ENCODE measurements at places on chromosomes 11 and 22.

DNA sequence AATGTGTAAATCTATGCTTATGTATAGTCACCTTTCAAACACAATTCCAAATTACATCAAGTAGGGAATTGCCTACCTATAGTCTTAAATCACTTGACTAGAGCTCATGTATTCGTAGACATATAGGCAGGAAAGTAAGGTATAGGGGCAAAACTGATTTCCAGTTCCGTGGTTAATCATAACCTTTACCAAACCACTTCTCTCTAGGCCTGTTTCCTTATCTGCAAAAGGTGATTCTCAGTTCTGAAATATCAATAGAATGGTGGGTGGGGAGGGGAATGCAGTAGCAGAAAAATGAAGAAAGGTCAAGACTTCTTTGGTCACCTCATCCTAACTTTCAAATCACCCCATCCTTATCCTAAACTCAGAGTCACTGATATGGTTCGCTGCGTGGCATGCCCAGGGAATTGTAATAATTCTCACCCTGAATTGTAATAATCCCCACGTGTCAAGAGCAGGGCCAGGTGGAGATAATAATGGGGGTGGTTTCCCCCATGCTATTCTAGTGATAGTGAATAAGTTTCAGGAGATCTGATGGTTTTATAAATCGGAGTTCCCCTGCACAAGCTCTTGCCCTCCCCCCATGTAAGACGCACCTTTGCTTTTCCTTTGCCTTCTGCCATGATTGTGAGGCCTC is 1.9 kb upstream of the ANO5 start:
- DNase-seq, result no peak

- DNase-seq, result no peak
Observed at GRCh38 chr11:6876914-6877313, 489 bp downstream of the OR10A4 start.

GRCh38 chr11:107370390-107370789 is 87.2 kb downstream of the CWF19L2 start:
- no peak for DNase-seq

DNA sequence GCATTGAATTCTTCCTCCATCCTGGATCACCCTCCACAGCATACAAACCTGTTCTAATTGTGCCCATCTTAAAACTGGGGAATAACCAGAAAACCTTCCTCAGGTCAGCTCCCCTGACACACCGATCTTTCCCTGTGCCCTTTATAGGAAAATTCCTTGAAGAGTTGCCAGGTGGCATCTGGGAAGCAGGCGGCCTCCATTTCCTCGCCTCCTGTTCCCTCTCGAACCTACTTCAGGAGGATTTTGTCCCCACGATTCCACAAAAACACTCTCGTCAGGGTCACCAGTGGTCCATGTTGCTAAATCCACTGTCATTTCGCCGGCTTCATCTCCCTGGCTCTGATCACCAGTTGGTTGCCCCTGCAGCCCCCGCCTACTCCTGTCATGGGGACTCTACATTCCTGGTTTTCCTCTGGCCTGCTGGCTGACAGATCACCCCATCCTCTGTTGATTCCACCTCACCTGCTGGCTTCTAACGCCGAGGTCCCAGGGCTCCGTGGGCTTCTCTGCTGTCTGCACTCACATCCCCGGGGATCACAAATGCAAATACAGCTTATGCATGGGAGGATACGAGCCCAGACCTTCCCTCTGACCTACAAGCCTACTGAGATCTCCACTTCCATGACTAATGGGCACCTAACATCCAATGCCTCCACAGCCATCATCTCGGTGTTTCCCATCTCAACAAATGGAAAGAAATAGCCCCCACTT is 92.5 kb upstream of the PRDM11 start:
- peak; percentile 71 for DNase-seq

- DNase-seq, result no peak
Observed at GRCh38 chr11:40029391-40029790, 1430.1 kb downstream of the LRRC4C start.

DNA sequence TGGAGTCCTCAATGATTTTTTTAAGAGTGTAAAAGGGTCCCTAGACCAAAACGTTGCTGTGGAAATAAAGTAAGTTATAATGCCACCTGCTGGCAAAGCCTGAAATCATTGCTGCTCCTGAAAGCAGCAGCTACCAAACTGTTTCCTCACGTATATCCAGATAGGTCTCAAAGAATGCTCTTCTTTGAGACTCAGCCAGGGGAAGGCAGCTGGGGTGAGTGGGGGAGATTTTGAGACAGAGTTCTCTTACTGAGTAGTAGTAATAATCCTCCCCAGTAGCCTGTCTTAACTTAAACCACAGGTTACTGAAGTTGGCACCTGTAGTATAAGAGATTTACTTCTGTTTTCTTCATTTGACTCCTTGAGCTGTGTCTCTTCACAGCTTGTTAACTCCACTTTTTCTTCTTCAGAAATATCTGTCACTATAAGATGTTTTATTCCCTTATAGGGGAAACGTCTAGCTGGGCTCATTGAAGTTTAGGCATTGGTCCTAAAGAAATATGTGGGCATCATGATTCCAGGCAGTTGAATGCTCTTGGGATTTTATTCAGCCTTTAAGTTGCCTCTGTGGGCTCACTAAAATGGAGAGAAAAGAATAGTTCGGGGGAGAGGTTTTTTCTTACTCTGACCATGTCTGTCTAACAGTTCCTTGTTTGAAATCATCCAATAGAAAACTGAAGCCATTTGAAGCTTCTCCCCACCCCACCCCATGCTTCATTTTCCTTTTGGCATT is 77.9 kb downstream of the BTBD10 start:
- peak; percentile 75 for DNase-seq

DNA sequence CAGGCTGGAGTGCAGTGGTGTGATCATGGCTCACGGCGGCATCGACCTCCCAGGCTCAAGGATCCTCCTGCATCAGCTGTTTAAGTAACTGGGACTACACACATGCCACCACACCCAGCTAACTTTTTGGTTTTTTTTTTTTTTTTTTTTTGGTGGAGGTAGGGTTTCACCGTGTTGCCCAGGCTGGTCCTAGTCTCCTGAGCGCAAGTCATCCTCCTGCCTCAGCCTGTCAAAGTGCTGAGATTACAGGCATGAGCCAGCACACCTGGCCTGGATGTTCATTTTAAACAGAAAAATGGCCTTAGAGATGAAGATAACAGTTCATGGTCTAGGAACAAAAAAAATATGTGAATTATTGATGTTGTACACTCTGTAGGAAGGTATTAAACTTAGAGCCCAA is 13.6 kb upstream of the SLC25A18 start:
- no peak for DNase-seq

- no peak for DNase-seq
Observed at GRCh38 chr11:61737636-61738386, 14.6 kb upstream of the MYRF start.

DNA sequence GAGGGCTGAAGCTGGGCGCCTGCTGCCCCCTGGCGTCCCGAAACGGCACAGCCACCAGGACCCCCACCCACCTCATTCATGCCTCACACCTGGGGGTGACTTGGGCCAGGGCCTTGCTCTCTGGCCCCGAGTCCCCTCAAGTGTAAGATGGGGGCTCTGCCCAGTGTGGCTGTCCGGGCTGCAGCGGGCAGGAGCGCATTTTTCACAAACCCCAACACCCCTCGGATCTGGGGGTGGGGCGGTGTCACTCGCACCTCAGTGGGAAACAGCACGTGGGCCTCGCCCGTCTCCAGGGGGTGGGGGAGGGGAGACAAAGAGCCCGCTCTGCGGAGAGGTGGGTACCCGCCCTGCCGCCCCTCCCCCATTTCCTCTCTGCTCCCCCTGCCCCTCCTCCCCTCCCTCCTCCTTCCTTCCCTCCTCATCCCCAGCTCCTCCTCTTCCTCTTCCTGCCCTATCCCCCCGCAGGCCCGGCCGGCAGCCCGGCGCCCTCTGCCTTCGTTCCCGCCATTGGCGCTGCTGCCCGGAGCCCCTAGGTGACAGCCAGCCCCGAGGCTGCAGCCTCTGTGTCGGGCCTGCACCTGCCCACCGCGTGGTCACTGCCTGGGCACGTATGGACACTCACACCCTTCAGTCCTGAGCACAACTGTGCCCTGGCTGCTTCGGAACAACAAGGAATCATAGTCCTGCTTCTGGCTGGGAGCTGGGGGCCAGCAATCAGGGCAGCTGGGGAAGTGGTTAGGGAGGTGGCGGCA is 6.8 kb upstream of the CDKN1C start:
- DNase-seq, result peak; percentile 52

- DNase-seq, result no peak
Observed at GRCh38 chr11:1220941-1221721, 1.7 kb upstream of the MUC5B start.

DNA sequence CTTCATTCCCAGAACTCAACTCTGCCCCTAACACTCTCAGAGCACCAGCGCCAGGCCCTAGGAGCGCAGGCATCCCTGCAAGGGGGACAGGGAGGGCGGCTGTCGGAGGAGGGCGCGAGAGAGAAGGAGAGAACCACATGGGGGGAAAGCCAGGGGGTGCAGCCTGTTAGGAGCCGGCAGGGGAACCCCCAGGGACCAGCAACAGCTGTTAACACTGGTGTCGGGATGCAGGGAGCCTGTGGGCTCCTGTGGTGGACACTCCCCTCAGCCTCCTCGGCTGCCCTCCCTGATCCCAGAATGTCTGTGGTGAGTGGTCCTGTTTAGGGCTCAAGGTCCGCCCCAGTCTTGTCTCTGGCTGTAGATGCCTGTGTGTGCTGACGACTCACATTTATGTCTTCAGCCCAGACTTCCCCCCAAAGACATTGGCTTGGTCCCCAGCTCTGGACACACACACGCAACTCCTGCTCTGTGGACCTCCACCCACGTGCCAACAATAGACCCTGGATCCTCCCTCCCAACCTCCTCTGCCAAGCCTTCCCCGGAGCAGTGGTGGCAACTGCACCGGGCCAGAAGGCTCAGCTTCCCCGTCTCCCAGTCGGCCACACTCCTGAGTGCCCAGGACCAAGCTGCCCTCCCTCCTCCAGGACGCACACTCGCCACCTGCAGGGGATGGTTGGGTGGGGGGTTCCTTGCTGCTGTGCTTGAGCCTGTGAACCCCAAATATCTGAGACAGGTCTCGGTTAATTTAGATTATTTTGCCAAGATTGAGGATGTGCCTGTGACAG is 817 bp upstream of the IFITM5 start:
- no peak for DNase-seq

DNA sequence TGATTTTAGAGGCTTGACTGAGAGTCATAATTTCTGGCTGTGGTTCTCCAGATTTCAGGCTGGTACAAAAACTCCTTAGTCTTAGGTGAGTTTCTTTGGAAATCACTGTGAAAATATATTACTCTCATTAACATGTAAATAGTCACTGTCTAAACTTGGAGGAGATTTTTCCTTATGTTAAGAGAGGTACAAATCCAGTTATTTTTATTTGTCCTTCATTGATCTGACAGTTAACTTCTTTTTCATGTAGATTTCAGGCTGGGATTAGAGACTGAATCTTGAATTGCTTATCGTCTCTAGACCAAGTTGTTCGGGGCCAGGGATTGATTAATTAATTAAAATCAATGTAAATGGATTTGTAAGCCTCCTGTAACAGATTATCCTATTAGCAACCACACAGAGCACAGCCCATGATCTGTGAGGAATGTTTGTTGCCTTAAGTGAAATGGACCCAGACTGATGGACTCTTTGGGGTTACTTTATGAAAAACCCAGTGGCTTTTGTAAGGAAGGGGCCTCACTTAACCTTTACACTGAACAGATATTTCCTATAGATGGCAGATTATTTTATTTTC is 21.1 kb downstream of the TEAD1 start:
- DNase-seq, result no peak

DNA sequence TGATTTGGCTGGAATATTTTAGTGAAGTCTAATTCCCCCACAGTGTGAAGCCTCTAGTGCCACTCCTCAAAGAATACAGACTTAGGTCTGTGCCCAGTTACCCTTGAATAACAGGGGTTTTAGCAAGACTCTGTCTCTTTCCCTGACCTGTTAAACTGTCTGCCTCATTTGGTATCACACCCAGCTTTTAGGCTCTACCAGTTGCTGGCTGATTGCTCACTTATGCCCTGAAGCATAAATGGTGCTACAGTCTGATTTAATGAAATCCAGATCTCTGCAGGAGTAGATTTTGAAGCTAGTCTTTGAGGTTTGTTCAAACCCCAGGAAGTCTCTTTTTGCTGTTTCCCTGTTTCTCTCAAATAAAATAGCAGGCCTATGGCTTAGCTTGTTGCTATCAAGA is 45.2 kb upstream of the LIPT2 start:
- DNase-seq, result no peak

- no peak for DNase-seq
Observed at GRCh38 chr11:44610186-44610955, 44.9 kb downstream of the CD82 start.

DNA sequence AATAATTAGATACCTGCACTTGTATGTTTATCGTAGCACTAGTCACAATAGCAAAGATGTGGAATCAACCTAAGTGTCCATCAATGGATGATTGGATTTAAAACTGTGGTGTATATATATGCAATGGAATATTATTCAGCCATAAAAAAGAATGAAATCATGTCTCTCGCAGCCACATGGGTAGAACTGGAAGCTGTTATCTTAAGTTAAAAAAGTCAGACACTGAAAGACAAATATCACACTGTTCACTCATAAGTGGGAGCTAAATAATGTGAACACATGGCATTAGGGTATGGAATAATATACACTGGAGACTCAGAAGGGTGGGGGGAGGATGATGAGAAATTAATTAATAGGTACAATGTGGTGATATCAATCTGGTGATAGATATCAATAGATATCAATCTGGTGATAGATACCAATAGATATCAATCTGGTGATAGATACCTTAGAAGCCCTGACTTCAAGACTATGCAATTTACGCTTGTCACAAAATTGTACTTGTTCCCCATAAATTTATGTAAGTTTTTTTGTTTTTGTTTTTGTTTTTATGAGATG is 2.0 kb downstream of the LMO2 start:
- DNase-seq, result no peak

GRCh38 chr11:45470151-45470793 is 184.1 kb upstream of the SYT13 start:
- no peak for DNase-seq

DNA sequence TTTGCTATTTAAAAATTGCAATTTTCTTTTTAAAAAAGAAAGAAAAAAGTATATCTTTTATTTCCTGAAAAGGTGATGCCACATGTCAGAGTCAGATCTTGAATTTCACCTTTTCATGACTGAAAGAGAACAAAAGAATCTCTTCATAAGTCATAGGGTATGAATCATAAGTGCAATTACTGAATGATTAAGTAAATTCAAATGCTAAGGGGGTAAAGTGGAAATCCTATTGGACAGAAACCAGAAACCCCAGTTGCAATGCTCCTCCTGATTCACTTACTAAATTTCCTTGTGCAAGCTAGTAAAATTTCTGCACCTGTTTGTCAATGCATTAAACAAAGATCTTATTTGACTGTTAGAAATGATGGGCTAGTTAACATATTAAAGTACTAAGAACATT is 8.2 kb upstream of the PRRG4 start:
- DNase-seq, result peak; percentile 94

GRCh38 chr11:102831489-102832440 is 11.6 kb downstream of the MMP3 start:
- DNase-seq, result no peak

- DNase-seq, result no peak
Observed at GRCh38 chr22:47693606-47694005, 931.2 kb downstream of the TBC1D22A start.

- DNase-seq, result no peak
Observed at GRCh38 chr11:104148074-104148473, 15.9 kb downstream of the PDGFD start.

GRCh38 chr11:92979176-92979575 is 9.7 kb downstream of the MTNR1B start:
- DNase-seq, result no peak
